ENCODE measurements at places on chromosomes 6 and 20. TPM values are rescaled to one million over a fixed set of nuclear protein-coding genes. Genes with fewer than 3 reads are reported as not detected.

RBPJL gene
- not detected for polyA plus RNA-seq

EPPIN gene
- polyA plus RNA-seq, result 0.13 TPM

- no peak for DNase-seq
- no peaks in the 10 kb centered on the region for H3K27me3 ChIP-seq
- no peaks in the 10 kb centered on the region for H3K36me3 ChIP-seq
Observed at GRCh38 chr20:41047975-41048305, 19.3 kb downstream of the TOP1 start.

- H3K4me3 ChIP-seq, result no peak overlapping the region
- H3K36me3 ChIP-seq, result no peaks in the 10 kb centered on the region
- H3K27ac ChIP-seq, result no peak overlapping the region
- H3K27me3 ChIP-seq, result no peaks in the 10 kb centered on the region
Observed at GRCh38 chr6:74976701-74977100, 229.2 kb downstream of the COL12A1 start.

- H3K27ac ChIP-seq, result peak overlapping the region; percentile 94
- H3K36me3 ChIP-seq, result peaks cover 43% of the 10 kb centered on the region
- H3K4me1 ChIP-seq, result peaks cover 3% of the 10 kb centered on the region
Observed at GRCh38 chr6:35468980-35469750, 964 bp downstream of the RPL10A start.

- no peak overlapping the region for H3K4me3 ChIP-seq
- no peaks in the 10 kb centered on the region for H3K36me3 ChIP-seq
- H3K27me3 ChIP-seq, result no peaks in the 10 kb centered on the region
- no peaks in the 10 kb centered on the region for H3K4me1 ChIP-seq
- H3K27ac ChIP-seq, result no peak overlapping the region
Observed at GRCh38 chr6:45584127-45584526, 206.4 kb upstream of the SUPT3H start.

DNA sequence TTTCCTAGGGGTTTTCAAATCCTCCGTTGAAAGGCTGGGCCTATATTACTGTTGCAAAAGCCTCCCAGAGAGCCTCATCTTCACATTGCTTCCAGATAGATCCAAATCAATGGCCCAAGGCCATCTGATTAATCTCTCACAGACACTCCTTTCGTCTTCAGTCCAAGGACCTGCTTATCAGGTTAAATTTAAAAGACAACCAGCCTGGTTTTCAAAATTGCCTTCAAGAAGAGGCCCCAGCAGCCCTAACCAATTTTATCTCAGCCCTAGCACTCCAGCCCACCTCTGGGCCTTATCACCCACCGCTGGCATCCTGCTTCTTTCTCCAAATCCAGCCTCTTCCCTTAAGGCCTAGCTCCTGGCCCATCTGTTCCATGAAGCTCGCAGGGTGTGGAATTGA is 15.5 kb upstream of the CCND3 start:
- no peaks in the 10 kb centered on the region for H3K27me3 ChIP-seq
- no peak for DNase-seq
- H3K27ac ChIP-seq, result no peak overlapping the region

GRCh38 chr6:37979392-37980221 is 160.1 kb downstream of the ZFAND3 start:
- no peaks in the 10 kb centered on the region for H3K4me1 ChIP-seq
- no peak overlapping the region for H3K4me3 ChIP-seq
- no peak for DNase-seq
- H3K27ac ChIP-seq, result no peak overlapping the region
- H3K36me3 ChIP-seq, result no peaks in the 10 kb centered on the region
- H3K27me3 ChIP-seq, result no peaks in the 10 kb centered on the region

- H3K36me3 ChIP-seq, result no peaks in the 10 kb centered on the region
- no peak overlapping the region for H3K27ac ChIP-seq
- no peak overlapping the region for H3K4me3 ChIP-seq
- no peak for DNase-seq
- H3K4me1 ChIP-seq, result no peaks in the 10 kb centered on the region
- H3K27me3 ChIP-seq, result no peaks in the 10 kb centered on the region
Observed at GRCh38 chr6:23851522-23851921, 274.5 kb upstream of the NRSN1 start.

GRCh38 chr6:139165324-139165723 is 30.4 kb downstream of the HECA start:
- no peak for DNase-seq
- H3K27ac ChIP-seq, result no peak overlapping the region
- H3K27me3 ChIP-seq, result no peaks in the 10 kb centered on the region
- H3K4me1 ChIP-seq, result peaks cover 3% of the 10 kb centered on the region

DNA sequence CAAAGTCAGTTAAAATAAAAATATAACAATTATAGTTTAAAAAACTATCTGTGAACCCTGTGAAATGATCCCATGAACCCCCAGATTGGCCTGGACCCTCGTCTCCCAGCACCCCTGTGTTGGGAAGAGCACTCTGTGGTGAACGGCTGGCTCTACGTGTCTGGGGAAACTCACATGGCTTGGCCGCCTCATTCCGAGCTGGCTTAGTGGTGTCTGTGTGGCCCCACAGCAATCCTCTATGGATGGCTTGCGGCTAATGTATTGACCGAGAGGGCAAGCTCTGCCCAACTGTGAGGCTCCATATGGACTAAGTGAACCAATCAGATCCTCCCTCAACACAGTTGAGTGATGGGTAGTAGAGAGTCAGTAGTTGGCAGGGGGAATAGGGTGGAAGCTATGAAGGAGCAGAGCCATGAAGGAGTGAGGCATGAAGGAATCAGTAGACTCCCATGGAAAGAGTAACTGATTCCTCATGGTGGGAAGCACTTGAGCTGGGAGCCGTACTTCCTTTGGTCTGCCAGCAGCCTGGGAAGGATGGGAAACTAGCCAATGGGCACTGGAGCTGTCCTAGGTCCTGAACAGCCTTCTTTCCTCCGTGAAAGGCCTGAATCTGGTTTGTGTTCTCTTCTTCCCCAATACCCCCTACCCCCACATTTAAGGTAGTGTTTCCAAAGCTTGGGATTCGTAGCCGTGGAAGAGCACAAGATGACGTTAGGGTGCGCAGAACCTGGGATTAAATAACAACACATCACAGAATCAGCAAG is 21.6 kb upstream of the ZNF831 start:
- no peaks in the 10 kb centered on the region for H3K27me3 ChIP-seq
- no peak overlapping the region for H3K27ac ChIP-seq
- no peak overlapping the region for H3K4me3 ChIP-seq

GRCh38 chr6:19665613-19665909 is 171.6 kb upstream of the ID4 start:
- H3K4me1 ChIP-seq, result peaks cover 3% of the 10 kb centered on the region
- H3K27ac ChIP-seq, result no peak overlapping the region
- no peak overlapping the region for H3K4me3 ChIP-seq
- no peaks in the 10 kb centered on the region for H3K27me3 ChIP-seq

DNA sequence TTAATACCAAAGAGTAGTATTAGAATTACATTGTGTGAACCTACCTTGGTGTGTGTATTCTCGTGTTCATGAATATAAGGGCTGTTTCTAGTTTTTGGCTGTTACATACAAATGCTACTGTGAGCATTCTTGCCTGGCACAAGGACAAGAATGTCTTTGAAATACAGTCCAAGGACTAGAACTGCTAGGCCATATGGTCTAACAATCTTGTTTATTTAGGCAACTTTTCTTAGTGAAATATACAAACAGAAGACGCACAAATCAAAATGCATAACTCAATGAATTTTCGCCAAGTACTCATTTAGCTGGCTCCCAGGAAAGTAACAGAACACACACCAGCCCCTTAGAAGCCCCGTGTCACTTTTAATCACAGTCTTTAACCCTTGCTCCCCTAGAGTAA is 28.5 kb downstream of the KDM1B start:
- no peak overlapping the region for H3K4me3 ChIP-seq
- no peak overlapping the region for H3K27ac ChIP-seq
- no peaks in the 10 kb centered on the region for H3K36me3 ChIP-seq
